ENCODE measurements at places on chromosomes 2 and 18.

DNA sequence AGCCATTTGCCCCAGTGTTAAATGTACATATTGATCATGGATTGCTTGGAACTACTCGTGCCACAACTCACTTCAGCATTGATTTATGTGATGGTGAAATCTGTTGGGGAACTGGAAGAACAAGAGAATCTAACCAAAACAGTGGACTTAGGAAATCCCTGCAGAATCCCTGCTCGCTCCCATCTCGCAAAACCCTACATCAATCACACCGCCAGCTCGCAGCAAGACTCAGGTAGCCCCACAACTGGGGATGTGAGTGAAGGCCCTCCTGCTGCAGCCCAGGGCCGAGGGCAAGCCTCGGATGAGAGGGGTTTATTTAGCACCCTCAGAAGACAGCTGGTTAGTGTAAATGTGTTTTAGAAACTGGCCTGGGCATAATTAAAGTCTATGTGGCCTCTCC lies 171.6 kb downstream of the ANAPC1 start:
- no peak for DNase-seq

DNA sequence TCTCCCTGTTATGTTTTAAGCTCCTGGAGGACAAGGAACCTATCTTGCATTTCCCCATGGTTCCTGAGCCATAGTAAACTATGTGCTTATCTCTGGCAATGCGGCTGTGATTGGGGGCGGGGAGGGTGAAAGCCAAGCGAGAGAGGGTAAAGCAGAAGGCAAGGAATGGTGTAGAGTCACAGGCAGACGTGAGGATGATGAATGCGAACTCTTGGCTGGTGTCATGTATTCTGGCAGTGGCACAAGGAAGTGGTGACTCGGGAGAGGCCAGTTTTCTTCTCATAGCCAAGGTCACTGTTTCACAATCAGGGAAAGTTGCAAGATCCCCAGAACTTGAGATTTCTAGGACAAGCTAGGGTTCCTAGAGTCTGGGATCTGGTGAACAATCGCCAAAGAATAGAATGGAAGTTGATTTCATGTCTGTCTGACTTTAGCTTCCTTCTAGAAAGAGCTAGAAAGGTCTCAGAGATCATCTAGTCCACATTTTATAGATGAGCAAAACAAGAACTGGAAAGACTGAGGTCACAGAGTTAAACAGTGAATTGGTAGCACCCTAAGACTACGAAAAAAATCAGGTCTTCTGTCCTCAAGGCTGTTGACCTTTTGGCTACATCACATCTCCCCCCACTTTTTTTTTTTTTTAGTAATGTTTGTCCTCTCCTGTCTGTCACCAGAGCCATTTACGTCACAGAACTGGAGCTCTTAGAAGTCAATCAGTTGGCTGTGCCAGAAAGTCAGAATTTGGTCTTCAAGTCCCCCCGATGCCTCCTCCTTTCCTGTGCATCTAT lies 137.0 kb downstream of the BCL11A start:
- DNase-seq = no peak

DNA sequence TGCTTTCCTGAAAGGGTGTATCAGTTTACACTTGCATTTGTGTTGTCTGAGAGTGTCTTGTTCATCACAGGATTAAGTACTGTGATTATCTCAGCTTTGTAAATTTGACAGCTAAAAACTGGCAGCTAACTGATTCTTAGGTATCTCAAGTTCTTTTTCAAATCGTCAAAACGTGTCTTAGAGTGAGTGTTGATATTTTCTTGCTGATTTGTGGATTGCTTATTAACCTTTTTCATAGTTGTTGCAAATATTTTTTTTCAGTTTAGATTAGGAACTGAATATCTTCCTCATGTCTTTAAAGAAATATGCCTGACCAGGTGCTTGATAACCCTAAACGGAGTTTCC lies 41.9 kb downstream of the LRRFIP1 start:
- no peak for DNase-seq

DNA sequence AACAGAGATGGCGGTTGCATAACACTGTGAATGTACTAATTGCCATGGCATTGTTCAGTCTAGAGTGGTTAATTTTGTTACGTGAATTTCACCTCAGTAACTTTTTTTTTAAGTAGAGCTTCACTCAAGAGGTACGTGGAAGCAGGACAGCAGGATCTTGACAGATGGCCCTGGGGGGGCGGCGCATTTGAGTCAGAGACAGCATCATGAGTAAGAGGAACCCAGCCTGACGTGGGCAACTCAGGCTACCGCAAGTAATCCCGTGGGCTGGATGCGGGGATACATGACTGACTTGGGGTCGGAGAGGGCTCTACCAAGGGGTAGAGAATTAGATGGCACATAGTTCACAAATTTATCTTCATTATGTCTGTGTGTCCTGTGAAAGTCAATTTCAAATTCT lies 38.1 kb upstream of the DAPL1 start:
- DNase-seq = no peak

GRCh38 chr2:133941666-133942065 lies 312.2 kb upstream of the MGAT5 start:
- DNase-seq = no peak

GRCh38 chr2:70708376-70709199 lies 59.4 kb downstream of the ADD2 start:
- DNase-seq = no peak

DNA sequence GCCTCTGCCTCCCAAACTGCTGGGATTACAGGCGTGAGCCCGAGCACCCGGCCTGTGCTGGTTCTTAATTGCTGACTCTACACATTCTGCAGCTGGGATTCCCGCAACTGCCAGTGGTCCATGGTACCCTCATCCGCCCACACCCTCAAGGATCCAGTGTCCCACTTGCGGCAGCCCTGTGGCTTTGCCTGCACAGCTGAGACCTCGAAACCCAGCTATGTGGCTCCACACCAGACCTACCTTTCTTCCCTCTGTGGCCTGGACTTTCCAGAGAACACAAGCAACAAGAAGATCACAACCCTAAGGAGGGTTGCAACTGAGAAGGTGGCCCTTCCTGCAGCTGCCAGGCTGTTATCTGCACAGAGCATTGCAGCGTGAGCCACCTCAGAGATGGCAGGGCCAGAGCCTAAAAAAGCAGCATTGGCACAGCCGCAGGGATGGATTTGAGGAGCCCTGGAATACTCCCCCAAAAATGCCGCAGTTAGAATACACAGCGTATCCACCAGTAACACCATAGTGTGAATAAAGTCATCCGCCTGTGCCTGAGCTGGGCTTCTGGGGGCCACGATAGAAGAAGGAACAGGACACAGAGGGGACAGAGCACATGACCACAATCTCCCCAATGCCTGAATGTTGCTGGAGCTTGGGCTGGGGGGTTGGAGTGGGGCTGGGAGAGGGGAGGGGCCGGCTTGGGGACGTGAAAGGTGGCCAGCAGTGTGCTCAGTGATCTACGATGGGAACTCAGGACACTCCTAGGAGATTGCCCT lies 1.9 kb downstream of the GPR55 start:
- peak; percentile 5 for DNase-seq

GRCh38 chr2:74131901-74132300 lies 15.8 kb downstream of the BOLA3 start:
- no peak for DNase-seq

DNA sequence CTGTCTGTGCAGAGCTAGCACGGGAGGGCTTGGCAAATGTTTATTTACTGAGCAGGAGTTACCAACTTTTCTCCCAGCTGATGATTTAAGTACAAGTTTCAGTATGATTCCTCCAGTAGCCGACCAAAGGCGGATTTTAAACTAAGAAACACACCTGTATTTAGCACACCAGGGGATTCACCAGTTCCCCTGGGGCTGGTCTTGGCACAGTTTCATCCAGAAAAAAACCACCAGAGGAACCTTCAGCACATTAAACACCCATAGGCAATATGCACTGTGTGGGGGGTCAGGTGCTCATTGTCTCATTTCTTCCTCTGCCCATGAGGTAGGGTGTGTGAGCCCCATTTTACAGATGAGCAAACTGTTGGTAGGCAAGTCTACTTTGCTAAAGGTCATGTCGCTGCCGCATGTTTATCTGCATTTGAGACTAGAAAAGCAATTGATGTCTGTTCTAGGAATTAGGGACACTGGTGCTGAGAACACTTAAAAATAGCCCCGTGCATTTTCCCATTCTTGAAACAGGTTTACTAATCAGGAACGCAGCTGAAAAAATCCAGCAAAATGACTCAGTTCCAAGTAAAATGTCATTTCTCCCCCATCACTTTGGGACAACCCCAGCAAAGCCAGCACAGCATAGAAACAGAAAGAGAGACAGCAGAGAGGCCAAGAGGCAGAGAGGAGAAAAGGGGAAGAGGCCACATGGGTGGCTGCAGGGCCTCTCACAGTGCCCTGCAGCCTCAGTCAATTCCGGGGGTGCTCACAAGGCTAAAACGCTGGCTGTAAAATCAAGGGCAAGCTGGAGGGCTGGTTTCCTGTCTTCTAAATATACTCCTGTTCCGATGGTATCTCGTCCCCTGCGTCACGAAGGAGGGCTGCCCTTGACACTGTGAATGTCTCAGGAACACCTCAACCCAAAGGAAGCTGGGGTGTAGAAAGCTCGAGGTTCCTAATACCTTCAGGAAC lies 166.8 kb upstream of the ID2 start:
- no peak for DNase-seq

DNA sequence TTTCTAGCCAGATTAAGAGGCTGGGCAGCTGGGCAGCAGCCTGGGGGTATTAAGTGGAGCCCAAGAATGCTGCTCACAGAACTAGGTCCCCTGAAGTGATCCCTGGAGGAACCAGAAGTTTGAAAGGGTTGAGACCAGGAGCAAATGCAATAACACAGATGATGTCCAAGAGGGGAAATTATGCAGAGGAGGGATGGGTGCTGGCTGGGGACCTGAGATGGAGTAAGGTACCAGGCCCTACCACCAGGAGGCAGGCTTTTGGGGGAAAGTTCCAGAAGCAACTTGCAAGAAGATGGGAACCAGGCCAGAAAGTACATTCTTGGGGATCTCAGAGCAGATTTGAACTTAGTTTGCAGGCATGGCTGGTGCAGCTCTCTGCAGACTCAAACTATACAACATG lies 175.1 kb downstream of the NCK2 start:
- DNase-seq = no peak

DNA sequence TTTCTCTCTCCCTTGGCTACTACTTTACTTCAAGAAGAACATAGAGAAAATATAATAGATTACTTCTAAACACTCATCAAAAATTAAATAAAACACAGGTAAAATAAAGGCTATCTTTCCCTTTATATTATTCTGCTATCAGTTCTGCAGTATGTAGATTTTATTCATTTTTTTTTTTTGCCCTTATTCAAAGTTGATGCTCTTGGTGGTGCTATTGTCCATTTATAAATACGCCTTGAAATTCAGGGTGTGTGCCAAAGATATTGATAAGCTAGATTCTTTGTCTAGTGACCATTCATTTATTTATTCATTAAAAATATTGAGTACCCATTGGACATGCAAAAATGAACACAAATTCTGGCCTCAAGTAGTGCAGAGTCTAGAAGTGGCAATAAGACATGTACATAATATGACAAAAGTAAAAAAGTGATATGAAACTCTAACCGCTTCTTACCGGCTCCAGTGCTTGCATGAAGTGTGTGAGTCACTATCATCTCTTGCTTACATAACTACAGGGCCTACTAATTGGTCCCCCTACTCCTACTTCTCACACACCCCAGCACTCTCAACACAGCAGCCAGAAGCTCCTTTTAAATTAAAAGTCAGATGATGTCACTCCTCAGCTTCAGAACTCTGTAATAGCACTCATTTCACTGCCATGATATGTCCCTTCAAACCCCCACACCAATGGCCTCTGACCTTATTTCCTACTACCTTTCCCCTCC lies 208.3 kb upstream of the FANCL start:
- no peak for DNase-seq

- DNase-seq = peak; percentile 82
Measured at GRCh38 chr2:176174824-176175708, 13.4 kb upstream of the HOXD1 start.

- no peak for DNase-seq
Measured at GRCh38 chr2:70767079-70767698, 811 bp downstream of the ADD2 start.

- no peak for DNase-seq
Measured at GRCh38 chr2:135775420-135775819, 33.8 kb downstream of the UBXN4 start.

GRCh38 chr2:176852667-176853066 lies 359.9 kb upstream of the HNRNPA3 start:
- no peak for DNase-seq

GRCh38 chr2:71102981-71103681 lies 26.9 kb downstream of the MCEE start:
- no peak for DNase-seq

- no peak for DNase-seq
Measured at GRCh38 chr18:32769586-32770053, 3.2 kb downstream of the KLHL14 start.

DNA sequence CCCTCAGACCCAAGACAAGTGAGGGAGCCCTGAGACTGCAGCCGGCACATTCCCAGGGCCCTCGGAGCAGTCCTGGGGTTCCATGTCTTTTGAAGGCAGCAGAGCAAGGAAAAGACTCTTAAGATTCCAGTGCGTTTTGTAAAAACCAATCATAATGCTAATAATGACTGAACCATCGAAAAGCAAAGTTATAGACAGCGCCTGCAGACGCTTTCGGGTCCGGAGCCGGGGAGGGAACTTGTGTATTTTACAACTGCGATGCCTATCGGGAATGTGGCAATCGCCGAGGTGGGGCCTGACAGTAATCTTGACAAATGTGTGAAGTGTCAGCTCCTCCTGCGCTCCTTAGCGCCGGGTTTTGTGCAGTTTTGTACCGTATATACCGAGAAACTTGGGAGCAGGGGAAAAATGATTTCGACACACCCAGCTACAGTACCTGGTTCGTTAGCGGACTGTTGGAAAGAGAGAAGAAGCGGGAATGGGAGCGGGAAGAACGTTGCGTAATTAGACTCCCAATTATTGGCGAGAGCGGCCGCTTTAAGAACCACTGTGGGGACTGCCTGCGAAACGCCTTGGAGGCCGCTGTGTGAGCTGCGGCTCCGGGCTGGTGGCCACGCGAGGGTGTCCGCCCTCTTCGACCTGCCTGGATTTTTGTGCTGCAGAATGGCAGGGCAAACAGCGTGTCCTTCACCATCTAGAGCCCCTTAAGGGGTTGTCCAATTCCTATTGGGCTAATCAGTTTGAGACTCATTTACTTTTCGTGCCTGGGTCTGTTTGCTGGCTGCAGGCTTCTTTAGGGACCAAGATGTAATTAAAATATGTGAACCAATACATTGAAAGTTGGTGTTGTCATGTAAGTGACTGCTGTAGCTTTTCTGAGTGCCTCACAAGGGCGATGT lies 2.4 kb downstream of the EPAS1 start:
- DNase-seq = peak; percentile 66

DNA sequence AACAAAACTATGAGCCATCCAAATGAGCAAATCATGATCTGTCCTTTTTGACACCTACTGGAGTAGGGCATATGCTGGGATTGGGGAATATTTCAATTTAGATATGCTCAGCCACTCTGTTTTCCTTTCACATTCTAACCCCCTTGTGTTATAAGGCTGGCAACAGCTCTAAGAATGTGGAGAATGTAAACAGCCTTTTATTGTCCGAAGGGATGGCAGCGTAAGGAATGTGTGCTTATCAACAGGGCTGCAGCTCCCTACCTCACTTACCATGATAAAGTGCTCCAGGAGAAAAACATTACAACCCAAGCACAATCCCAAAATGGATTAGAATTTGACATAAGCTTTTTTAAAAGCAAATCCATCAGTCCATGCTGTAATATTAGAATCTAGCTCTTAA lies 2.2 kb downstream of the NXPH2 start:
- no peak for DNase-seq

- no peak for DNase-seq
Measured at GRCh38 chr2:65630643-65631042, 198.2 kb upstream of the SPRED2 start.

GRCh38 chr18:22493940-22494339 lies 76.2 kb upstream of the CTAGE1 start:
- no peak for DNase-seq

GRCh38 chr2:46311651-46312223 lies 14.5 kb downstream of the EPAS1 start:
- DNase-seq = no peak

Measured in ovary (tissue), 10 donors.